ENCODE measurements at places on chromosomes 1 and 21.

DNA sequence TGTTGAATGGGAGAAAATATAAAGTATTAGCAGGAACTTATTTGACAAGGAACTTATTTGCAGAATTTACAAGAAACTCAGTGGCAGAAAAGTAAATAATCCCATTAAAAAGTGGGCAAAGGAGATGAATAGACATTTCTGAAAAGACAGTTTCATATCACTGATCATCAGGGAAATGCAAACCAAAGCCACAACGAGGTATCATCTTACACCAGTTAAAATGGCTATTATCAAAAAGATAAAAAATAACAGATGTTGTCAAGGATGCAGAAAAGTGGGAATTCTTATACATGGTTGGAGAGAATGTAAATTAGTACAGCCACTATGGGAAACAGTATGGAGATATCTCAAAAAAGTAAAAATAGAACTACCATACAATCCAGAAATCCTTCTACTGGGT lies 61.0 kb downstream of the SYT14 start:
- DNase-seq = no peak

- peak; percentile 85 for DNase-seq
These were observed 63.5 kb upstream of the NFASC start for GRCh38 chr1:204806943-204807687.

DNA sequence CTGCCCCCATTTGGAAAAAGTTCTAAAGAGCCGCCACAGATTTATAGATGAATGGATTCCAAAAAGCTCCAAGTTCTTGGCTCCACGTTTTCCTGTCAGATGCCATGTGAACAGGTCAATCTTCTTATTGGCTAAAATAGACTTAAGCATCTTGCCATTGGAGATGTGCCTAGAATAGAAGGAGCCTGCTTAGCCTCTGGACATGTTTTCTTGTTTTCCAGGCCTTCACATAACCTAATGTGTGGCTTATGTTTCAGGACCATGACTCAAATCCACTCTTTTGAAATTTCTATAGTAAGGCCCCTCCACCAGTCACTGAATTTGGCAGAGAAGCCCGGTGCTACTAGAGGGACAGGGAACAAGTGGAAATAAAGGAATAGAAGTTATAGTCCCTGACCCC lies 31.5 kb downstream of the PHC2 start:
- no peak for DNase-seq

GRCh38 chr1:87743256-87743655 lies 414.6 kb downstream of the LMO4 start:
- DNase-seq = no peak

- DNase-seq = no peak
These were observed 37.5 kb downstream of the TPR start for GRCh38 chr1:186337554-186337953.

GRCh38 chr1:92509619-92510018 lies 22.9 kb upstream of the GFI1 start:
- DNase-seq = no peak

DNA sequence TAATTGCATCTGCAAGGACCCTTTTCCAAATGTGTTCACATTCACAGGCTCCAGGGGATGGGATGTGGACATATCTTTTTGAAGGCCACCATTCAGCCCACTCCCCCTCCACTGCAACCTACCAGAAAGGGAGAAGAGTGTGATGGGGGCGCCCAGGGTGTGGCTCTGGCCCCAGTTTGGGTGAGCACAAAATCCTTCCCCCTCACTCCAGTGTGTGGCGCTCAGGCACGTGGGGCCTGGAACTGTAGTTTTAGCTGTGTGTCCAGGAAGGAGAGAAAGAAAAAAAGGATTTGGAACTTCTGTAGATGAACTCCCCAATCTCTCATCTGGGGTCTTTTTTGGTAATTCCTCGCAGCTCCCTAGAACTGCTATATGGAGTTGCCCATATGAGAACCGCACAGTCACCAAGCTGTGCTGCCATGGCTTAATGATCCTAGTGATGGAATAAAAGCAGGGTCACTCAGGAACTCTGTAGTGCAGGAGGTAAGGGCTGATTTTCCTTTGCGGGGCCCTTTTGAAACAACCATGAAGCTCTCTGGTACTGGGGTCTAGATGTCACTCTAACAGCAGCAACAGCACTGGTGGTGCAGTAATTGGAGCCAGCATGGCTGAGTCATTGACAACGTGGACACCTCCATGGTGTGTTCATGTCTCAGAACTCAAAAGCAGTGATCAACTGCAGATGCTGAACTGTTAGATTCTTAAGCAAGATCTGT lies 17.0 kb downstream of the AGT start:
- no peak for DNase-seq

DNA sequence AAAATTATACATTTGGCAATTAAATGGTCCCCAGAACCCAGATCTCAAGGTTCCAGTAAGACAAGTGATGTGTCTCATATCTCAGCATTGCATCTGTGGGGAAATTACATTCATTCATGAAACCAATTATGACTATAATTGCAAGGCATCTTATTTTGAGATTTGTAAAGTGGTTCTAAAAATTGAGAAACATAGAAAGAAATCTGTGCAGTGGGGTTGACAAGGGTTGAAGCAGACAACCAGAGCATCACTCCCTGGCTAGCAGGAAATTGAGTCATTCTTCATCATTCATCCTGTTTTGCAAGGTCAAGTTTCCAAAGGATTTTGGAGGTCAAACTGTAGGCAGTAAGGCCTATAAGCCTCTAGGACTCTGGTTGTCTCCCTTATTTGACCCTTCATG lies 25.1 kb upstream of the MROH9 start:
- DNase-seq = no peak

- DNase-seq = no peak
These were observed 245.6 kb upstream of the HOOK1 start for GRCh38 chr1:59569198-59569597.

GRCh38 chr21:34337741-34338140 lies 26.1 kb upstream of the KCNE2 start:
- DNase-seq = no peak

DNA sequence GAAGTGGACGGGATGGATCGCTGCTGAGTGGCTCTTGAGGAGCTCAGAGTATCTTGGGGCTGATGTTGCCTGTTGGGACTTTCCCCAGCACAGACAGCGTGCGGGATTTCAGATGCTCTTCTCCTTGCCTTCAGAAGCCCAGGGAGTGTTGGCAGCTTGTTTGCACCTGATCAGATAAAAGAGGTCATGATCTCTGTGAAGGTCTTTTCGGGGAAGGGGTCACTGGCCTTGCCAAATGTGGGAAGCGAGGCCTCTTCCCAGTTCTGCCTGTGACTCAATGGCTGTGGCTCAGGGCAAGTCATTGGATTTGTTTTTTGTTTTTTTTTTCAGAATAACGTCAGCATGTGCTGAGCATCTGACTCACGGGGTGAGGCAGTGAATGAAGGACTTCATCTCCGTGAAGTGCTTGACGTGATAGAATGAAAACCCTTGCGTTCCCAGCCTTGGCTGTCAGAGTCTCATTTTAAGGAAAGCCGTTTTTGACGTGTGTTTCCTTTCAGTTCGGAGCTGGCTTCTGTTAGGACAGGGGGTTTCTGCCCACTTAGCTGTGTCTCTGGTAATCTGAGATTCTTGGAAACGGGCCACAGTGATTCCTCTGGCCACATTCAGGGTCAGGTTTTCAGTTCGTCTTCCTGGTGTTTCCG lies 46.7 kb downstream of the GALNT2 start:
- DNase-seq = no peak

DNA sequence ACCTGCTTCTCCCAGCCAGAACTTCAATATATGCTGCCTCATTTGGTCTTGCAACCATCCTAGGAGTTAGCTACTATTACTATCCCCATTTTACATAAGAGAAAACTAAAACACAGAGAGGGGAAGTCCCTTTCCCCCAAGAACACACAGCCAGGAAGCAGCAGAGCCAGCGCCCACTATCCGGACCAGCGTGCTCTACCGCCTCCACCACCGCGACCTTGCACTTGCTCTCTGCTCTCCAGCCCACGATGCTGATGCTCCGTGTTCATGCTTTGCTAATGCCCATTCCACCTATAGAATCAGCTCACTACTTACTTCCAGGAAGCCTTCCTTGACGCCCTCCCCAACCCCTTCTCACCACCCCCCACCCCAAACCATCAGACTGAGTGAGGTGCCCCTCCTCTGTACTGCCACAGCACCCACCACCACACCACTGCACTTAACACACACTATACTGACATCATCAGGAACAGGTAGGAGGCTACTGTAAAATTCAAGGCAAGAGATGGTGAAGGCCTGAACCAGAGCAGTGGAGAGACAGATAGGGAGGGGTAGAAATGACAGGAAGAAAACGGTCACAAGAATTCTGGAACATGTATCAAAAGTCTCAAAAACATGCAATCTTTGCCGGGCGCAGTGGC lies 9.4 kb downstream of the TMEM53 start:
- peak; percentile 15 for DNase-seq

DNA sequence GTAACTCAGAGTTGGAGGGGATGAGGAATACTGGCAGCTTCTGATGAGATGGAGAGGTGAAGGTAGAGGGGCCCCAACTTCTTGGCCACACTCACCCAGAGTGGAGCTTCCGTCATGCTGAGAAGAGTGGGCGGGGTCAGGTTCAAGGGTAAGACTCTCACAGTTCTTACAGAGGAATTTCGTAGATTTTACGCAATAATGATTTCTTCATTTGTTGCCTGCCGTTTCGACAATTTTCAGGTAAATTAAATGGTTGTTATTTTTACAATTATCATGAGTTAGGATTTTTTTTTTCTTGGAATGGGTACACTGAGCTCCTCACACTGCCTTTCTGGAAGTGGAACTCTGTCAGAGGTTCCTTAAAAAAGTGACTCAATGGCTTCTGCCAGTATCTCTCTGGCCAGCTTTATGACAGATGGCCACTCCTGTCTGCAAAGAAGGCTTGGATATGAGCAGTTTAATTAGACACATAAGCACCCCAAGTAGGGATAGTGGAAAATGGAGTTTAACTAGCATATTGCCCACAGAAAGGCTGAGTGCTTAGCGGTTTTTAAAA lies 13.8 kb upstream of the NLRP3 start:
- no peak for DNase-seq

DNA sequence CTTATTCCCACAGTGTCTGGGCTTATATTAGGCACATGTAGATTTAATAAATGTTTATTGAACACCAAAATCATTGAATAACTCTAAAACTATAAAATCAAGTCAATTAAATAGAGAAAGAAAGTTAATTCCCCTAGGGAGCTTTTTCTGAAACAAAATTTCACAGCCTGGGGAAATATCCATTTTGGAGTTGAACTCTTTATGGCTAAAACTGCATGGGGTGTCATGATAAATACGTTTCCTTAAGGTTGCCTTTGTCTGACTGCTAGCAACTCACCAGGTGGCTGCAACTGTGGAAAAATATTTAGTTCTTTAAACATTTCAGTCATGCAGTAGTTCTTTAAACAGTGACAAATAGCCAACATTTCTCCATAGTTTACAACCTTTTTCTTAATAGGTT lies 496.1 kb downstream of the LRRIQ3 start:
- no peak for DNase-seq

- no peak for DNase-seq
These were observed 70.1 kb upstream of the NRIP1 start for GRCh38 chr21:15134701-15135470.

GRCh38 chr1:21385022-21385421 lies 54.9 kb upstream of the NBPF3 start:
- DNase-seq = no peak

GRCh38 chr1:67686267-67687197 lies 1.5 kb downstream of the GADD45A start:
- peak; percentile 68 for DNase-seq

- DNase-seq = no peak
These were observed 8.8 kb upstream of the FABP3 start for GRCh38 chr1:31381394-31382294.

- peak; percentile 12 for DNase-seq
These were observed 31.6 kb downstream of the LRP8 start for GRCh38 chr1:53296117-53296749.

- DNase-seq = no peak
These were observed 168.3 kb downstream of the LBR start for GRCh38 chr1:225259542-225259941.

DNA sequence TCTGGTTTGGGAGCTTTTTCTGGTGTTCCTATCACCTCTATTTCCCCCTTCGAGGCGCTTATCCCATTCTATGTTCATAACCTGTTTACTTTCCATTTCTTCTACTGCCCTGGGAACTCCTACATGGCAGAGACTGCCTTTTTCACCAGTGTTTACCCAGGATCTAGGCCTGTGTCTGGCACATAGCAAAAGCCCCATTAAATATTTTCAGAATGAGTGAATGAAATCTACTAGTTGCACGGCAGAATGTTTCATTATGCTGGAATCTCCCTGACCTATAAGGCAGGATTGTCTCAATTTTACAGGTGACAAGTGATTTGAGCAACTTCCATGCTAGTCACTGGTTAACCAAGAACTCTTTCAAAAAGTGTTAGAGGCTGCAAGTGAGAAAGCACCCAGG lies 70.1 kb downstream of the PGM1 start:
- no peak for DNase-seq

All from CD4-positive, alpha-beta memory T cell (primary cell).